K562 (cell line): ENCODE measurements at places on chromosomes 3 and 15. TPM values are rescaled to one million over a fixed set of nuclear protein-coding genes. Genes with fewer than 3 reads are reported as not detected.
A peak's percentile ranks its signal among the peaks of the same experiment; 100 is the strongest.

GRCh38 chr3:14857506-14857905 lies 38.7 kb downstream of the FGD5 start:
- DNase-seq = no peak
- H3K27me3 ChIP-seq = peaks cover 11% of the 10 kb centered on the region
- no peak overlapping the region for H3K4me3 ChIP-seq
- H3K36me3 ChIP-seq = no peaks in the 10 kb centered on the region

KCNMB3 gene
- polyA plus RNA-seq = 13.0 and 19.8 TPM in 2 replicates

GRCh38 chr15:88657326-88658069 lies 18.7 kb downstream of the ISG20 start:
- H3K4me1 ChIP-seq = no peaks in the 10 kb centered on the region
- H3K36me3 ChIP-seq = no peaks in the 10 kb centered on the region
- DNase-seq = peak; percentile 74
- peaks cover 68% of the 10 kb centered on the region for H3K27me3 ChIP-seq
- no peak overlapping the region for H3K27ac ChIP-seq

DNA sequence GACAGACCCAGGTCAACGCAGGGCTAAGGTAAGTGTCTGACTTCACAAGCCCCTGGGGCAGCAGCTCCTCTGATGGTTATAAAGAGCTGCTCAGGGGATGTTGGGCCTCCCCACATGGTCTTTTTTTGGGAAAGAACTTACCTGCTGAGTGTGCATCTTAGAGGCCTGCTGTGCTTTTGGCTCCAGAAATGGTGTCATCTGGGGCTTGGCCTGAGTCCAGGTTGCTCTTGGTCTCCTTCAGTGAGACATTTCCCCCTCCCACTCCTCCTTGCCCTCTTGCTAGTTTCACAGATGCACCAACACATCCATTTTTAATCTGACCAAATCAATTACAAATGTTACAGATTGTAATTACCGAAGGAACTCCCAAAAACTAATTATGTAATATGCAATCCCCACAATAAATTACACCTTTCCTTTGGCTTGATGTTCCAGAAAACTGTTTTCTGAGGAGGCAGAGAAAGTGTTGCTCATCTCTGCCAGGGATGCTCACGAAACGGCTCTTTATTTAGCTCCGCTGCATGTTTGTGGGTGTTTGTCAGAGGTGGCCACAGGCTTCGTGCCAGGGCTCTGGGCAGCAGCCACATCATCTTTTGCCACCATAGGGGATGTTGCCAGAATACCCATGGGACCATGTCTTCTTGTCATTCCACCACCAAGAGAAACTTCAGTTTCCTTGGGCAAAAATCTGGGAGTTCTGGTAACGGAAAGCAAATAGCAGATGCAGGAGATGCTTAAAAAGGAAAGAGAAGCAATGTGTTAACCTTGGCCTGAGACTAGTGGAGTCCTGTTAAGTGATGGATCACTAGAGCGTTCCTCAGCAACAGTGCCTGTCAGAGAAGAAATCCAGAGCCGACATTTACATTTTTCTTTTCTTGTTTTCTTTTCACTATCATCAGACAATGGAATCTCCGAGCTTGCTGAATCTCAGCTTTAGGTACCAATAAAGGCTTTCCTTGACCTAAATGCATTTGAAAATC lies 799.9 kb downstream of the AGBL1 start:
- no peak overlapping the region for H3K27ac ChIP-seq
- H3K27me3 ChIP-seq = no peaks in the 10 kb centered on the region
- no peaks in the 10 kb centered on the region for H3K4me1 ChIP-seq
- H3K4me3 ChIP-seq = no peak overlapping the region
- DNase-seq = no peak

CTXN2 gene
- polyA plus RNA-seq = not detected in 2 replicates

DNA sequence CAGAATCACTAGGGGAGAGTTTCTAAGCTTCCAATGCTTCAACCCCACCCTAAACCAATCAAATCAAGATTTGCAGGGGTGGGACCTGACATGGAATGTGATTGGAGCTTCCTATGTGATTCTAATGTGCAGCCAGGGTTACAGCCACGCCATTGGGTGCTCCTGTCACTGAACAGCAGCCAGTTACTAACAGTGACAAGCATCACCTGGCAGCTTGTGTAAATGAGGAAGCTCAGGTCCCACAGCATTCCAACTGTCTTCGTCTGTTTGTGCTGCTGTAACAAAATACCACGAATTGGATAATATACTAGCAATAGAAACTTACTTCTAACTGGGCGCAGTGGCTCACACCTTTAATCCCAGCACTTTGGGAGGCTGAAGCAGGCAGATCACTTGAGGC lies 294.9 kb downstream of the SHQ1 start:
- no peak overlapping the region for H3K4me3 ChIP-seq
- no peak overlapping the region for H3K27ac ChIP-seq
- no peaks in the 10 kb centered on the region for H3K27me3 ChIP-seq
- H3K4me1 ChIP-seq = peaks cover 4% of the 10 kb centered on the region
- no peaks in the 10 kb centered on the region for H3K36me3 ChIP-seq

- no peak for DNase-seq
- no peaks in the 10 kb centered on the region for H3K4me1 ChIP-seq
- H3K36me3 ChIP-seq = 0 out of 3 replicates have a peak, but pooled peaks cover 2% of the 10 kb centered on the region
- peak overlapping the region; percentile 27; the same call in 1 of the 3 replicates for H3K27ac ChIP-seq
Observed at GRCh38 chr15:56978898-56979662, 60.6 kb downstream of the TCF12 start.
